GM13977 (cell line): ENCODE measurements at places on chromosomes 3 and 15.

DNA sequence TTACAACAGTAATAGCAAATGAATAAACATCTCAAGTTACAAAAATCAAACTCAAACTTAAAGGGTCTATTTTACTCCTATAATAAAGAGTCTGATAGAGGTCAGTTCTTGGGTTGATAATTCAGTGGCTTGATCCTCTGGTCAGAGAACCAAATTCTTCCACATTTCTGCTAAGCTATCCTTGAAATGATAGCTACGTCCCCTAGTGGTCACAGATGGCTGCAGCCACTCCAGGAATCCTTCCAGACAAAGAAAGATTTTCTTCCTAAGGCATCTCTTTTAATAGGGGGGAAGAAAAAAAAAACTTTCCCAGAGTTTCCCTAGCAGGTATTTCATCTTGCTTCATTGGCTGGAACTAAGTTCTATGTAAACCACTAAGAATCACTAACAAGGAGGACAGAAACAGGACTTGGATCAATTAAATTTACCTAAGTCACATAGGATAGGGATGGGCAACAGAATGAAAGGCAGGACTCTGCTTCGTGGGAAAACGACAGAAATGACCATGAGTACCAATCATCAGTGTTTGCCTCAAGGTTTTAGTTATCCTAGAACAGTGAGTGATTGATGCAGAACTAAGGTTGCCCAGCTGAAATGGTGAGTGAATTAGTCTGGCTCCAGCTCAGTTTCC, 160.7 kb downstream of the STAC start:
- DNase-seq: no peak

GRCh38 chr15:65619626-65620290, 2.0 kb upstream of the SLC24A1 start:
- no peak for DNase-seq

- DNase-seq: no peak
Measured at GRCh38 chr15:101579631-101580163, 72.5 kb downstream of the TM2D3 start.

DNA sequence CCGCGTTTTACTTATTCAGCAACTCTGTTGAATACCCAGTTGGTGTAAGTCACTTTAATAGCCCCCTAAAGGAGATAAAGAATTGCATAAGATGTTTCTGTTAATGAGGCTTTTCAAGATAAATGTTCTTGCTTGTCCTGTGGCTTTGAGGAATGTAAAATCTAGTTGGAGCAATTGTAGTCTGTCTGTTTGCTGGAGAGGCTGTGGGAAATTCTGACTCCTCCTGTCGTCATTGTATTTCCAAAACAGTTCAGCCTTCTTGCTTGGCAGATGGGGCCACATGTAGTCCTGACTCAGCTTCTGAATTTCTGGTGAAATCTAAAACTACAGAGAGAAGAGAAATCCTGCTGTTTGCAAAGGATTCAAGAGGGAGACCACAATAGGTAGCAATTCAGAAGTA, 114.4 kb downstream of the RYR3 start:
- no peak for DNase-seq

DNA sequence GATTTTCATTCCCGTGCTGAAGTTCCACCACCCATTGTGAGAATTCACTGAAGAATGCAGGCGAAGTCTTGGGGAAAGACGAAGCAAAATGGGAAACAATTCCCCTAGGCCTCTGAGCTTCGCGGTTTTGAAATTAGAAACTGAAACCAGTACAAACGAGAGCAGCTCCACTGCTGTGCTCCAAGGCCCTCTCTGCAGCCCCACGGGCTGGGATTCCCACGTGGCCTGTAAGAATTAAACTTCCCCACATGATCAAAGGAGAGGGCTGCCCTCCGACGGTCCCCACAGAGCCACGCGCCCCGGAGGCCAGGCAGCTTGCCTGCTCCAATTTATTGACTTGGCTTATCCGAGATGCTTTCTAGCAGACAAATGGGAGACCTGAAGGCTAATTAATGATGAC, 144.0 kb downstream of the GREM1 start:
- no peak for DNase-seq

- DNase-seq: no peak
Measured at GRCh38 chr3:59866076-59866475, 816.3 kb upstream of the CFAP20DC start.

DNA sequence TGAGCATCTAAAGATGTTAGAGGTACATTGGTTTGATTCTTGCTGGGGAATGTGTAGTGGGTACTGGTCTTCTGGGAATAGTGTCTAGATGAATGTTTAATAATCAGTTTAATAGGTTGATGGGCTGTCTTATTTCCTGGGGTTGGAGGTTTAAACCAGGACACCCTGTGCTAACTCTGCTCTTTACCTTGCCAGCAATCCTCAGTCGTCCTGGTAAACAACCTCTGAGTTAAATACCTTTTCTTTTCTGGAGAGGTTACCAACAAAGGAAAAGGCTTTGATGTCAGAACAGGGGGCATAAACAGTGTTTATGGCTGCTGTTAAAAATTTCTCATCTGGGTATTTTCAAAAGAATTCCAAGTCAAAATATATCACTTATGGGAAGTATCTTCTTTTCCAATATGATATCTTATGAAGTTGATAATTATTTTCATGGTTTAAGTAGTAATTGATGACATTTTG, 23.5 kb downstream of the MITF start:
- DNase-seq: no peak

- DNase-seq: no peak
Measured at GRCh38 chr3:170277833-170278580, 55.8 kb downstream of the PRKCI start.

DNA sequence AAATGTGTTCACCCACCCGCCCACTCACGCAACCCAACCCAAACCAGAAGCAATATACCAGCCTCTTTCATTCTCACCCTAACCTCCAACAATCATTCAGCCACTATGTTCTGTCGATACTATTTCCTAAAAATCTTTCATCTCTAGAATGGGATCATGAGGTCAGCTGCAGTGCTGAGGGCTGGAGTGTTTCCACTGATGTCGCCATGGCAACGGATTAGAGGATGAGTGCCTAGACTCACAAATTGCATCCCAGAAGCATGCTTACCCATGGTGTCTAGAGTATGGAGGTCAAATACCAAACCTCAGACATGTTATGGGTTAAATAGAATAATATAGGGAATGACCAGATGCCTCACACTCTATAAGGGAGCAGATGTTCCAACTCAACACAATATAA, 138.5 kb downstream of the GABRB3 start:
- DNase-seq: no peak

DNA sequence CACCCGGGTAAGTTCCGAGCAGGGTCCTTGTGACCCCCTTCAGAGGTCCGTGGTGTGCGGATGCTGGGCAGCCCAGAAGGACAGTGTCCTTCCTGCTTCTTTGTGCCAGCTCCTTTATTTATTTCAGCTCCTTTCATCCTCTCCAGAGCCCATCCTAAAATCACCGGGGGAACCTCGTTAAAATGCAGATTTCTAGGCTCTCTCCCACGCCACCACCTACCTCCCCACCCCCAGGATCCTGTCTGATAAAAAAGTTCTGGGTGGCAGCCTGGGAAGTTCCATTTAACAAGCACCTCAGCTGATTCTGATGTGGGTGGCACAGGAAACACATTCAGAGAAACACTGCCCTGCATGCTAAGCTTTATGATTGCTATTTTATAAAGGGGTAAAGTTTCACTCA, 12.5 kb upstream of the IGF1R start:
- no peak for DNase-seq

DNA sequence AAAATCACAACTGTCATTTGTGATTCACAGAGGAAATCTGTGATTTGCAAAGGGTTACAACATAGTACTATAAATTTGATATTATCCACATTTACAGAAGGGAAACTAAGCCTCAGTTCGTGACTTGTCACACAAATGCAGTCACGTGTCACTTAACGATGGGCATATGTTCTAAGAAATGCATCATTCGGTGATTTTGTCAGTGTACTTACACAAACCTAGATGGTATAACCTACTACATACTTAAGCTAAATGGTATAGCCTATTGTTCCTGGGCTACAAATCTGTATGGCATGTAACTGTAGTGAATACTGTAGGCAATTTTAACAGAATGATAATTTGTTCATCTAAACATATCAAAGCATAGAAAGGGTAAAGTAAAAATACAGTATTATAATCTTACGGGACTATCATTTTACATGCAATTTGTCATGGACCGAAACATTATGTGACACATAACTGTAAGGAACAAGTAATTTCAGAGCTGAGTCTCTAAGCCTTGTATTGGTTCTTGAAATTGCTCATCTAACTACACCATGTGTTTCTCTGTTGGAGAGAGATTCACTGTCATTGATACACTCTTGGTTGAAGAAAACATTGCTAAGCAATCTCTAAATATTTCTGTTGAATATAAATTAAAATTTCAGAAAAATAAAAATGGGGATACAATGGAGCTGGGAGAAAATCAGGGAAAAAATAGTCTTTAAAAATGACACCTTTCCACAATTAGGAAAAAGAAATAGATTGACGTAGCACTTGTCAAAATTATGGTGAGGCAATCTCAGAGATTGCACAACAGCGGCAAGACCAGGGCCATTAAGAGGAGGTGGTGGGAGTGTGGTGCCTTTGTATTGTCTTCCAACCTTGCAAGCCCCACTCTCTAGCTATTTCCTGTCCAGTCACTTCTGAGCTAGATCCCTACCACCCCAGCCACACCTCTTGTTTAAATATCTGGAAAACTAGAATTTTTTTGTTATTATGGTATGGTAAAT, 645.8 kb upstream of the TBL1XR1 start:
- no peak for DNase-seq

- DNase-seq: no peak
Measured at GRCh38 chr3:194206320-194206719, 70.4 kb downstream of the HES1 start.
